ENCODE measurements at places on chromosomes 5 and 9.
A peak's percentile ranks its signal among the peaks of the same experiment; 100 is the strongest.

DNA sequence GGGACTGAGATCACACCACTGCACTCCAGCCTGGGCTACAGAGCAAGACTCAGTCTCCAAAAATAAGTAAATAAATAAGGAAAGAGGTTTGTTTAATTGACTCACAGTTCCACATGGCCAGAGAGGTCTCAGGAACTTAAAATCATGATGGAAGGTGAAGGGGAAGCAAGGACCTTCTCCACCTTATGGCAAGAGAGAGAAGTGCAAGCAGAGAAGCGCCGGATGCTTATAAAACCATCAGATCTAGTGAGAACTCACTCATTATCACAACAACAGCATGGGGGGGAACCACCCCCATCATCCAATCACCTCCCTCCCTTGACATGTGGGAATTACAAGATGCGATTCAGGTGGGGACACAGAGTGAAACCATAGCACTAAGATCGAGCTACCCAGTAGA, 22.8 kb upstream of the RGMB start:
- DNase-seq = peak; percentile 18

- DNase-seq = no peak
Observed at GRCh38 chr5:83922699-83923098, 202.0 kb upstream of the HAPLN1 start.

DNA sequence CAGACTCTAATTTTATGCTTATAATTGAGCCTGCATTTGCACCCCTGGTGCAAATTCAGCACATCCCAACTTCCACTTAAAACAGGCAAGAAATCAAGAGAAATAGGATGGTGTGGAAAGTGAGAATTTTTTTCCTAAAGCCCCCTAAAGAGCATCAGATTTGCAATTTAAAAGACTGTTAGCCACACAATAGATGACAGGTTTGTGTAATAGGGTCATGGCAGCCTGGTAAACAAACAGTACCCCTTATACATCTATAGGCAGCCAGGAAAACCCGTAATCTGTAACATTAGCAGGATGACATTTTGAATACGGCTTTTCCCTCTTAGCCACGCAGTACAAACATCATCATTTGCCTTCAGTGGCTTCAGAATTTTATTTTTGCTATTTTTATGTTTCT, 17.2 kb downstream of the EBF1 start:
- DNase-seq = no peak

DNA sequence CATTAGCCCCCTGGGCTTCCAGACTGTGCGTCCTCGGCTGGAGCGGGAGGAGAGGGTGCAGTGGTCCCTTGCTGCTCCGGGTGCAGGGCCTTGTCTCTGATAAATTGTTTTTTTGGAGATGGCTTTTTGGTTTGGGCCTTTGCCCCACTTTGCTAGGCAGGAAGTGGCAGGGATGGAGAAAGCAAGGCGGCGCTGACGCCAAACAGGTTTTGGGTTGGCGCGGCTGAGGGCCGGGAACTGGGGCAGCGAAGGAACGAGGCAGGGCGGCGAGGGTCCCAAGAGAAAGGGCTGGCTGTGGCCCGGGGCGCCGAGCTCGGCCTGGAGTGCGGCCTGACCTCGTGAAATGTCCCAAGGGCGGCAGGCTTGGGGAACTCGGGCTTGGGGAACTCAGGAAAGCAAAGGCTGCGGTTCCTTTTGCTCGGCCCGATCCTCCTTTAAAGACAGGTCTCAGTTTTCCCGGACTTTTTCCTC, 4.1 kb downstream of the LHX2 start:
- no peak for DNase-seq

DNA sequence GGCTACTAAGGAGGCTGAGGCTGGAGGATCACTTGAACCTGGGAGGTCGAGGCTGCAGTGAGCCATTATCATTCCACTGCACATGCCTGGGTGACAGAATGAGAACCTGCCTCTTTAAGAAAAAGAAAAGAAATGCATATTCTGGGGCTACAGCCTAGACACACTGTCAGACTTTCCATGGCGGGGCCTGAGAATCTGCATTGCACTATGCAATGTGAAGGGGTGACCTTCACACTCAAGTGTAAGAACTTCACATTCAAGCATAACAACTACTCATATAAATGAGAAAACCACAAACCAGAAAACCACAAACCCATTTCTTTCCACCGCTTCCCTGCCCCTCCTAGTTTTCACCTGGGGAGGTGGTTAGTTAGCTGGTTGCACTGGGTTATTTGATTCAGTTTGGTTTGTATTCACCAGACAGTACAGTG, 18.0 kb upstream of the FBP2 start:
- DNase-seq = no peak

GRCh38 chr9:127089631-127090081, 32.8 kb downstream of the ANGPTL2 start:
- DNase-seq = no peak

GRCh38 chr5:147887026-147887627, 8.6 kb downstream of the SCGB3A2 start:
- peak; percentile 28 for DNase-seq

- no peak for DNase-seq
Observed at GRCh38 chr9:78630966-78631365, 334.0 kb downstream of the PSAT1 start.

DNA sequence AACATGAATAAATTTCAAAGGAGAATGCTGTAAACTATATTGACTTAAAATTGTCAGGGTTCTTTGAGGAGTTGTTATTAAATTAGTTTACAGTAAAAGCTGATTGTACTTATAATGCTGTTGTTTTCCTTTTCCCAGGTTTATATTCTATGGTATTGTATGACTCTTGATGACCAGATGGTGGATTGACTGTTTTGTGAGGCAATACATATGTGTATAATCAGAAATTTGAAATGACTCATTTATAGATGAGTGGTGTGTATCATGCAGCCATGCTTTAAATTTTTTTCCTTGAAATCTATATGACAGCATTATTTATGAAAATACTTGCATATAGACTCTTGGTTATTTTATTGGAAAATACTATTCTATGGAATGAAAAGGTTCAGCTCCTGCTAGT, 195.3 kb downstream of the CNTLN start:
- DNase-seq = no peak

DNA sequence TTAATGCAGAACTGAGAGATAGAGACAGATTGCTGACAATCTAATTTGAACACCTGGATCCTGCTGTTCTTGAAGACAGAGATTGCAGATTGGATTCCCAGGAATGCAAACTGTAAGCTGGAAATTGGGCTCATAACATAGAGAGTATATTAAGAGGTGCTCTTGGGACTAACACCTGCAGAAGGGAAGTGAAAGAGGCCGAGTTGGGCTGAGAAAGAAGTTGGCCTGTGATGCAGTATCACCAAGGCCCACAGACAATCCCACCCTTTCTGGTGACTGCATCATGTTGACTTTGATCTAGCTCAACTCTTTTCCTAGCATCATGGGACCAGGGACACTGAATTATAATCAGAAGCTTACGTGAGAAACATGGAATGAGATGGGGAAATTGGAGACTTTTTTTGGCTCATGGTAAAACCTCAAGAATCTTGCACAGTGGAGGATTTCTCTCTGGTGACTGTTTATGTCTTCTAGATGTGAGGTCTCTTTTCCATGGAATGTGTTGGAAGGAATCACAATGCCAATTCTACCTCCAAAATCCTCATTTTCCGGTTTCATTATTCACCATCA, 36.5 kb upstream of the NUDT12 start:
- no peak for DNase-seq

DNA sequence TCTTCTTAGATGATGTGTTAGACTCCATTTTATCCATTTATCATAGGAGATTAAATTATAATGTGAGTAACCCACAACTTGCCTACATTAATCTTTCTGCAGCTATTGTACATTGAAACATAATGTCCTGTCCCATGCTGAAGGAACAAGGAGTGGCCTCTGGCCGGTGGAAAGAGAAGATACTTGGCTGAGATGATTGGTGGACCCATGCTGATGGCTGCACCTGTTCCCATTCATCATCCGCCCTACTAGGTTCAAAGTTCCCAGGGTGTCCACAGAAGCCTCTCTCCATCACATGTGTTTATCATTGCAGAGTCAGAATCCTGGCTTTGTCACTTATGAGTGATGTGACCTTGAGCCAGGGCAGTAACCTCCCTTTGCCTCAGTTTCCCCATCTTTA, 24.7 kb downstream of the FBXL7 start:
- no peak for DNase-seq

GRCh38 chr9:27209034-27209433, 87.9 kb downstream of the EQTN start:
- no peak for DNase-seq

GRCh38 chr5:147586832-147587231, 77.0 kb upstream of the DPYSL3 start:
- DNase-seq = no peak

DNA sequence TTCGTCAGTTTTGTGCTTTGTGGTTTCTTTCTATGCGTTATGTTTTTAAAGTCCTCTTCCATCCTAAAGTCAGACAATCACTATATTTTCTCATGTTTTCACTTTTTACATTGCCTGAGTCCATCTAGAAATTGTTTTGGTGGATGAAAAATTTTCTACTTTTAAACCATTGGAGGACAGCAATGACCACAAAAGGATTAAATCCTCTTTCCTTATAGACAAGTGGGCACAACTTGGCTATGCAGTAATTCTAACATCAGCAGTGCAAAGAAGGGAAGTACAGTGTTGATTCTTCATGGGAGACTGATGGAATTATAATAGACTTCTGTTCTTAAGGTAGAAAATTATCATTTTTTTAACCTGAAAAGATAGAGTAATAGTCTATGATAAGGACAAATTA, 75.5 kb downstream of the PALM2AKAP2 start:
- DNase-seq = no peak

DNA sequence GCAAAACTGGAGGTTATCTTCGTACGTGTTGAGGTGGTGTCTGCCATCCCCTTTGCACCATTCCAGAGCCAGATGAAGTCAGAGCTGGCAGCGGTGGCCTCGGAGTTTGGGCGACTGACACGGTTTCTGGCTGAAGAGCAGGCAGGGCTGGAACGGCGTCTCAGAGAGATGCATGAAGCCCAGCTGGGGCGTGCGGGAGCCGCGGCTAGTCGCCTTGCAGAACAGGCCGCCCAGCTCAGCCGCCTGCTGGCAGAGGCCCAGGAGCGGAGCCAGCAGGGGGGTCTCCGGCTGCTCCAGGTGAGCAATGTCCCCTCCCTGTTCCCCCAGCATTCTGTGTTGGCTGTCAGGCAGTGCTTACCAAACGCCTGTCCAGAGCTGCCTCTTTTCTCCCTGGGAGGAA, 9.5 kb downstream of the TRIM41 start:
- DNase-seq = no peak

DNA sequence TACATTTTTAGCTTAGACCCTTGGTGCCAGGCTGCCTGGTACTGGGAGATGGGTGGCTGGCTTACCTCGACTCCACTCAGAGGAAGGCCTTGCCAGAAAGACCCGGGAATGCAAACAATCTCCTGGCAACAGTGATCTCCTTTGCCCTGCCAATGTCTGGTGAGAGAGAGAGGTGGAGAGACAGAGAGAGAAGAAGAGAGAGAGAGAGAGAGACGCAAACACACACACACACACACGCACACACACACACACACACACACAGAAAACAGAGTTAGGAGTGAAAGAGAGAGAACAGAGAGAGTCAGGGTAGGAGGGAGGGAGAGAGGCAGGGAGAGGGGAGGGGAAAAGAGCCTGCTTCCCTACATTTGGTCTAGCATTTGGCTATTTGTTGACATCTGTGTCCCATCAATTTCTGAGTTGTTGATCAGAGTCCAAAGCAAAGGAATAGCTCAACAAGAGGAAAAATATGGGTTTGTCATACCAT, 181.6 kb upstream of the MAP1B start:
- peak; percentile 82 for DNase-seq

DNA sequence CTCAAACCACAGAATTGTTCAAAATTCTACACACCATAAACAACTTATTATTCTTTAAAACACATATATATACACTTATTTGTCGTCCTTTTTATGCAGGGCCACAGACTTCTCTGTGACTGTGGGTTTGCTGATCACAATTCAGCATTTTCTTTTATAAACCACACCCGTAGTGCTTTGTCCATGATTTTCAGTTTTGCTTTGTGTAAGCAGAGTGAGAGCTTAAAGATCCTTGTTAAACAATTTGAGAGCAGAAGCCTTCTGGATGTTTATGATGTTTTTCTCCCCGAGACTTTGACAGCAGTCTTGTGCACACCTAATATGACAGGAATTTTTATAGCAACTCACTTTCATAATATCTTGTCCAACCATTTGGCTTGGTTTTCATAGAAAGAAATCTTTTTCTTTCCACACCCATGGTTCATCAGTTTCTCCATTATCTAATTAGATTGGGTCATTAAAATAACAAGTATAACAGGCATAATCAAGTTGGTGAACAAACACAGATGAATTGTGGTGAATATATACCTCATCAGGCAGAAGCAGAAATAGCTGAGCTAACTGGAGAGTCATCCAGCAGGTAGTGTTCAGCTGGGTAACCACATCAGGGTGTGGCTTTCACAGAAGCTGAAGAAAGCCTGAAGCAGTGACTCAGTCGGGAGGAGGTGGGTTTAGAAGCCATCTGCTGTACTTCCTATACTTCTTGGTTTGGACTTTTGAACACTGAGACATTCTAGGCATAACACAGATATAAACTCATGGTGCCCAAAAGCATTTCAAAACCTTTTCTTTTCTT, 232.8 kb downstream of the DOCK8 start:
- no peak for DNase-seq

DNA sequence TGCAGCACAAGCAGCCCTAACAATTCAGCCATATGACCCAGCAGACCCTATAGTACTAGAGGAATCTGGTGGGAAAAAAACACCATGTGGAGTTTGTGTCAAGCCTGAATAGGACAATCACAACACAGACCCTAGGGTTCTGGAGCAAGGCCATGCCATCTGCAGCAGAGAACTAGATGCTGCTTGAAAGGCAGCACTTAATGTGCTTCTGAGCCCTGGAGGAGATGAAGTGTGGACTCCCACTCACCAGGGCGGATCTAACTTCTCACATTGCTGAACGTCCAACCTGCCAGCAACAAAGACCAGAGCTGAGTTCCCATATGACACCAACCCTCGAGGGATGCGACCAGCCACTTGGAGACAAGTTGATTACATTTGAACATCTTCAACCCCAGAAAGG, 43.2 kb downstream of the GABBR2 start:
- peak; percentile 40 for DNase-seq

- peak; percentile 14 for DNase-seq
Observed at GRCh38 chr5:72541501-72542225, 34.5 kb upstream of the ZNF366 start.

DNA sequence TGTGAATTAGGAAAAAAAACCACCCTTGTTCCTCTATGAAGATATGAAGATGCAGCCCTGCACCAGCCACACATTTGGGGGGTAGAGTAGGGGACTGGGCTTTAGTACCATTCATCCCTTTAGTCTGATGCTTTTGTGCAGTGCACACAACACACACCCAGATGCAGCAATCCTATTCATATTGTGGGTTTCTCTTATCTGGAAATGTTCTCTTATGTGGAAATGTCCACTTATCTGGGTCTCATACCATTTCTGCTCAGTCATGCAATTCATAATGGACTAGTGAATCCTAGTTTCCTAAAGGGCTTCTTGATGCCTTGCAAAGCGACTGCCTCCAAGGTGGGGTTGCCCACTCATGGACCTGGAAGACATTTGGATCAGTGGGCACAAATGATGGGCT, 47.8 kb downstream of the C9orf152 start:
- no peak for DNase-seq

GRCh38 chr9:79980432-79980831, 408.7 kb downstream of the TLE4 start:
- DNase-seq = no peak

GRCh38 chr9:34405719-34406118, 29.0 kb upstream of the MYORG start:
- no peak for DNase-seq

Data from NCI-H446 (cell line).